ENCODE measurements at places on chromosomes 3 and 15. TPM values are rescaled to one million over a fixed set of nuclear protein-coding genes. Genes with fewer than 3 reads are reported as not detected.

Gene RYK
- 36.3 TPM for total RNA-seq

Gene CSPG4
- total RNA-seq, result 3.0 TPM

Gene TUSC7
- total RNA-seq, result not detected

DNA sequence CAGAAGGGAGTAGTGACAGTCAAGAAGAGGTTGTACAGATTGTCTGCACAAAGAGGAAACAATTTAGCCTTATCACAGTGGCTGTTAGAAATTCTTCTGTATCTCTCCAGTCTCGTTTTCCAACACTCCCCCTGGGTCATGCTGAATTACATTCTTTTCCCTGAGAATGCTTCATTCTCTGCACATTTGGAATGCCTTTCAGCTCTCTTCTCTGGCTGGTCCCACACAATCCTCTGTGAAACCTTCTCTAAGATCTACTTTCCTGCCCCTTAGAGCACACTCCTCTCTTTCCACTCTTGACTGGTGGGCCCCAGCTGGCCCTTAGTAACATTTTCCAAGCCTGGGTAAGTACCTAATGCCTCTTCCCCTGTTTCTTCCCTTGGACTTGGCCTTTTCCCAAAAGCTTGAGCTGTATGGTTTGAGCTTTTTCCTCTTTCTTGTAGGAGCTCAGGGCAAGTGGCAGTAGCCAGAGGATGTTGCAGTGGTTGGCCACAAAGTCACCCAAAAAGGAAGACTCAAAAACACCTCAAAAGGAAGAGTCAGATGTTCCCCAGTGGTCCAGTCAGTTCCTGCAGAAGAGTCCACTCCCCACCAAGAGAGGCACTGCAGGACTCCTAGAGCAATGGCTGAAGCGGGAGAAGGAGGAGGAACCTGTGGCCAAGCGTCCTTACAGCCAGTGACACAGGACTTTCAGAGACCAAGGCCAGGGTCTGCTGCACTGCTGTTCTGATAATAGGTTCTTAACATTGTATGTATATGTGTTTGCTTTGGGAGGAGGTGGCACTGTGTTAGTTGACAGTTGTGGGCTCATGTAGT, 25.7 kb downstream of the HMCES start:
- no peak for DNase-seq

DNA sequence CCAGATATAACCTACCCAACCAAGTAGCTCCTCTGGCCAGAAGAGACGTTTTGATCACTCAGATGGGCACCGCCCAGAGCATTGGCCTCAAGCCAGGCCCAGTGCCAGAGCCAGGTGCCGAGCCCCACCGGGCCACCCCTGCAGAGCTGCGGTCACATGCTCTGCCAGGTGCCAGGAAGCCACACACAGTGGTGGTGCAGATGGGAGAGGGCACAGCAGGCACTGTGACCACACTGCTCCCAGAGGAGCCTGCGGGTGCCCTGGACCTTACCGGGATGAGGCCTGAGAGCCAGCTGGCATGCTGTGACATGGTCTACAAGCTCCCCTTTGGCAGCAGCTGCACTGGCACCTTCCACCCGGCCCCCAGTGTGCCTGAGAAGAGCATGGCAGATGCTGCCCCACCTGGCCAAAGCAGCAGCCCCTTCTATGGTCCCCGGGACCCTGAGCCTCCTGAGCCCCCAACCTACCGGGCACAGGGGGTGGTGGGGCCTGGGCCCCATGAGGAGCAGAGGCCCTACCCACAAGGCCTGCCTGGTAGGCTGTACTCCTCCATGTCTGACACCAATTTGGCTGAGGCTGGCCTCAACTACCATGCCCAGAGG, 19.1 kb upstream of the APEH start:
- peak; percentile 47 for DNase-seq

GRCh38 chr3:87199628-87200027, 27.5 kb upstream of the CHMP2B start:
- no peak for DNase-seq

DNA sequence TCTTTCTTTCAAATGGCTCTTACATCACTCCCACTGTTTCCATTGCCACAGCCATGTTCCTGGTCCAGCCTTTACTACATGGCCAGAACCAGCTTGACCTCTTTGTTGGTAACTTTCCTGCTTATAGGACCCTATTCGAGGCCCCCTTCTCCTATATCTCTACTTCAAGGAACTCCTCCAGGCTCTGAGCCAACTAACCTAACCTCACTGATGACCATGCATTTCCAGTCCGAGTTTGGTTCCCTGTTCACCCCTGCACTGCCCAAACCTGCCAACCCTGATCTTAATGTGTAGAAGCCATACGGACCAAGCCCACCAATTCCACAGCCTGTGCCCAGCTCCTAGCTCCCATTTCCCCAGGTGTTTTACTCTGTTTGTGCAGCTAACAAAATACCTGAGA, 38.4 kb upstream of the TIPARP start:
- no peak for DNase-seq

- DNase-seq, result no peak
These were observed 34.9 kb downstream of the TSPAN3 start for GRCh38 chr15:77035999-77036471.

- no peak for DNase-seq
These were observed 6.3 kb downstream of the IRAK2 start for GRCh38 chr3:10170915-10171478.

GRCh38 chr3:183158551-183159006, 4.0 kb downstream of the LAMP3 start:
- DNase-seq, result no peak

- no peak for DNase-seq
These were observed 7.6 kb upstream of the COL8A1 start for GRCh38 chr3:99630815-99631214.

DNA sequence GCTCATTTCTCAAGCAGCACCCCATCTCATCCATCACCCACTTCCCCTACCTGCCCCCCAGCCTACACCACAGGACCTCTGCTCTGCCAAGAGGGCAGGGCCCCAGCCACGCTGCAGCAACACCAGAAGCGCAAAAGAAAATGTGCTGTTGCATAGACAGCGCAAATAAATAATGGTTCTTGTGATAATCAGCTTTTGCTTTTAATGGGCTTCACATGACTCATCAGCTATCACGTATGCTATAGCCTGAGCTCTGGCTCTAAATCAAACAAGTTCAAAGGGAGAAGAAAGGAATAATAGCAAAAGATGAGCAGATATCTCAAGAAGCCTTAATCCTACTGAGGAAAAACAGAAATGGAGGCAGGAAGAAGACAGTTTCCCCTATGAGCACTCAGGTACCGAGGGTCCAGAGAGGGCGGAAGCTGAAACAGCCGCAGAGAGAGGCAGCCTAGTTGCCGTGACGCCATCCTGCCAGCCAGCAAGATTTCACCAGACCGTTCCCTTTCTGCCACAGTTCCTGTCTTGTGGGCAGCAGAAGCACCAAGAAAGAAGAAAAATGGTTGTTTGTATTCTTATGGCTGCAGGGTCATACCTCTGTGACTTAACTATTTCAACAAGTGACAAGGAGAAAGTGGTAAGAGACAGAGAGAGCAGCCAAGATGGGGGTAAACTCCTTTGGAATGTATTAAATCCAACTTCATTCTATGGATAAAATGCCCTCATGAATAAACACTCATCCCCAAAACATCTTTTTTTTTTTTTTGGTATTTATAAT, 22.0 kb downstream of the RAB27A start:
- peak; percentile 84 for DNase-seq

DNA sequence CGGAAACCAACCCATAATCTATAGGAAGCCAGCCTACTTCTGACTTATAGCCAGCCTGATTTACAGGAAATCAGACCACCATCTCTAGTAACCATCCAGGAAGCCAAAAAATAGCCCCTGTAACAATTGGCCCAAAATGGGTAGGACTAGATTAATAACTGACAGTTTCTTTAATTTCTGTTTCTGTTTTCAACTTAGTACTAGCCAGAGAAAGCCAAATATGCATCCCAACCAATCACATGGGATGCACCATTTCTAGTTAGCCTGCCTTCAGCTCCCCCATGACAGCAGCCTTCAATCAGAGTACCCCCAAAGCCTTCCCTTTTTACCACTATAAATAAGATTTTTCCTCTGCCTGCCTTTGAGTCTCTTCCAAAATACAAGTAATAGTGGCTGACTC, 239.1 kb upstream of the GADL1 start:
- DNase-seq, result no peak

DNA sequence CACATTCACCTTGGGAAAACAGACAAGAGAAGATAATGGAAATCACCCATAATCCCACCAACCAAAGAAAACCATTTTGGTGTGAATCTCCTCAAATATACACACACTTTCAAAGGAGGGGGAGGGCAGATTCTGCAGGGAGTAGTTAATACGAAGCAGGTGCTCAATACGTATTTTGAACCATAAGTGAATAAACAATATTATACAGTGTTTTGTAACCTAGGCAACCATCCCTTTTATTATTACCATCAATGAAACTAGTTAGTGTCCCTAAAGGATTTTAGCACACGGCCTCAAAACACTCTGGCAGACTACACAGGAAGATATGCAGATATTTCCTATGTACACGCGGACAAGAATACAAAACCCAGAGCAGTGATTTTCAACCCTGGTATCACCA, 6.1 kb downstream of the OSBPL10 start:
- no peak for DNase-seq

DNA sequence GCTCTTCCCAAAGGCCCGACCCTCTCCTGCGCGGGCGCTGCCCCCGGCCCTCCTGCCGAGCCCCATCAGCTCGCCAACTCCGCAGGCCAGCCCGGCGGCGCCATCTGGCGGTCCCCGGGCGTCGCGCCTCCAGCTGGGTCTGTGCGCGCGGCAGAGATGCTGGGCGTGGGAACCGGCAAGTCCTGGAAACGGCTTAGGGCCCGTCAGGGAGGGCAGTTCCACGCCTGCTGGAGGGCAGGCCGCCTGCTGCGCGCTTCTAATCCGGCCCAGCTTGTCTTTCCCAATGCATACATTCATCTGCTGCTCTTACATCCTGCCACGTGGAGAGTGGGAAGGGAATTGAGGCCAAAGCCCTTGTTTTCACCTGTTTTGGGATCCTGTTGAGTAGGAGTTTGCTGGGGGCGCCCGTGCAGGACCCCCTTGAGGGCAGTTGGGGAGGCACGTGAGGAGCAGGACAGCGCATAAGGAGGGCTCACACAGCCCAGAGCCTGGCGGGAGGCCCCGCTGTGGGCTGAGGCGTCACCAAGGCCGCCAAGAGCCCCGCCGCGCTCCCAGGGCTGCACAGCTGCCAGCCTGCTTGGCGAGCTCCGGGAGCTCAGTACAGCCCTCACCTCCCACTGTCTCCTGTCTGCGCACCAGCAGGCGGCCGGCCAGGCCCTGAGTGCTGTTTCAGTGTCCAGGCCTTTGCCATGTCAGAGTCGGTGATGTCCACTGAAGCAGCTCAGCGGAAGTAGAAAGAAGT, 165.6 kb downstream of the NSMCE3 start:
- DNase-seq, result peak; percentile 69

- no peak for DNase-seq
These were observed 199.5 kb upstream of the WNT5A start for GRCh38 chr3:55686426-55687254.

- no peak for DNase-seq
These were observed 2.5 kb downstream of the ATG7 start for GRCh38 chr3:11274566-11275142.

Data from mucosa of descending colon (tissue), 3 donors.